EL (cell line): ENCODE measurements at places on chromosomes 16 and 17.

GRCh38 chr16:84585886-84586285 lies 32.0 kb downstream of the COTL1 start:
- no peak for DNase-seq

DNA sequence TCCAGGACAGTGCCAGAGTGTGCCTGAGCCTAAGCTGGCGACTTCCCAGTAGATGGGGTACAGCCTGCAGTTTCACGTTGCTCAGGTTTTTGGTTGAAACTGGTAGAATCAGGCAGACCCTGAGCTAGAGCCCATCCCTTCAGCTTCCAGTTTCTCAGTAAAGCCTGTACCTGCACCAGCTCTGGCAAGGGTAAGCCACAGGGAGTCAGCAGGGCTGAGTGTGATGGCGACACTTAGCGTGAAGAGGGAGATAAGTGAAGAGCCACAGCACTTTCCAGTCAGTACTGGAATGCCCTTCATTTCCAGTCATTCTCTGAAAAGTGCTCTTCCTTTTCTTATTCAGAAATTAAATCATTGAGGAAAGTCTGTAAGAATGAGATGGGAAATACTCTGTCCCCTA lies 22.4 kb downstream of the PLD6 start:
- DNase-seq, result no peak

DNA sequence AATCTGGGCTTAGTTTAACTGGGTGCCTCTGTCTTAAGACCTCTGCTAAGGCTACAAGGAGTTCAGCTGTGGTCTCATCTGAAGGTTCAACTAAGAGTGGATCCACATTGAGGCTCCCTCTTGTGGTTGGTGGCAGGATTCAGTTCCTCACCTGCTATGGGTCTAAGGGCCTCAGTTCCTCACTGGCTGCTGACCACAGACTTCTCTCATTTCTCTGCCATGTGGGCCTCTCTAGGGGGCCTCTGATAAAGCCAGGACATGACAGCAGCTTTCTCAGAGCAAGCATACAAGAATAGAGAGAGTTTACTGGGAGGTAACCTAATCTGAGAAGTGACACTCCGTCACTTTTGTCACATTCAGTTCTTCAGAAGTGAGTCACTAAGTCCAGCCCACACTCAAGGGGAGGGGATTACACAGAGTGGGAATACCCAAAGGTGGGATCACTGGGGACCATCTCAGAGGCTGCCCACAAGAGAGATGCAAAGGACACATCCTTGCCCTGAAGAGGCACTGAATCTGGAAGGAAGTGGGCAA lies 19.2 kb upstream of the ABAT start:
- peak; percentile 44 for DNase-seq

GRCh38 chr17:56257075-56257474 lies 103.8 kb downstream of the ANKFN1 start:
- no peak for DNase-seq

- no peak for DNase-seq
These were observed 155.9 kb upstream of the HSBP1 start for GRCh38 chr16:83651871-83652270.

DNA sequence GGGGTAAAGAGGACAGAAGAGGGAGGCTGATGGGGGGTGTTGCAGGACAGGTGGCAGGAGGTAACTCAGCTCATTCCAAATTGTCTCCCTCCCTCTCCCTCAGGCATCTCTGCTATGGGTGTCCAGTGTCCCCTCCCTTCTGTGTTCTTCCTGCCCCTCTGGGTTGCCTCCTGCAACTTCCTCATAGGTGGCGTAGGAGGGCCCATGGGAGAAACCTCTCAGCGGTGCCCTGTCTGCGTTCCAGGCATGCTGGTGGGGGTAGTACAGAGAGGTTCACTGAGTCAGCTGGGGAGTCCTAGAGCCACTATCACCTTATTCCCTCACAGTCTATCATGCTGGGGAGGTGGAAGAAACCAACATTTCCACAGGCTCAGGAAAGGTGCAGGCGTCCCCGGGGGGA lies 14.7 kb upstream of the ODF4 start:
- DNase-seq, result no peak

DNA sequence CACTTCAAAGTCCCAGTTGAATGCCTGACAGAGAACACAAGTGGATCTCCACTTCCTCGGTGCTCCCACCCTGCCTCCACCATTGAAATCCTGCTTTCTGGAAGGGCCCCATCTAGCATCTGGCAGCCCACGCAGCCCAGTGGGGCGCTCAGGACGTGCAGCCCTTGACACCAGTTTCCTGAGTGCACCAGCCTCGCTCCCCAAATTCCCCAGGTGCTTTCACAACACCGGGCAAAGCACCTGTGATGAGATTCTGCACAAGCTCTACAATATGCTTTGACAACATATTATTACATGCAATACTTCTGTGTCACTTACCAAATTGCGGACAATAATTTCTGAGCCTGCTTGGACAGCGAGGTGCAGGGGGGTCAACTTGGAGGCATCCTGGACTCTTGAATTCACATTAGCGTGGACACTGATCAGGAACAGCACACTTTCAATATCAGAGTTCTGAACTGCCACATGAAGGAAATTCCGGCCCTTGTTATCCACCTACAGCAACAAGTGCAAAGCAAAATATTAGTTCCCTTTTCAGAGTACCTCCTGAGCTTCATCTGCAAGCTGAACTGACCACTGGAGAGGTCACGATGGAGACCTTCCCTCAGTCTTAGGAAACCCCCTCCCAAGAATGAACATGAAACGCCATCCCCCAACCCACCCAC lies 33.9 kb downstream of the CYB5D2 start:
- DNase-seq, result no peak

DNA sequence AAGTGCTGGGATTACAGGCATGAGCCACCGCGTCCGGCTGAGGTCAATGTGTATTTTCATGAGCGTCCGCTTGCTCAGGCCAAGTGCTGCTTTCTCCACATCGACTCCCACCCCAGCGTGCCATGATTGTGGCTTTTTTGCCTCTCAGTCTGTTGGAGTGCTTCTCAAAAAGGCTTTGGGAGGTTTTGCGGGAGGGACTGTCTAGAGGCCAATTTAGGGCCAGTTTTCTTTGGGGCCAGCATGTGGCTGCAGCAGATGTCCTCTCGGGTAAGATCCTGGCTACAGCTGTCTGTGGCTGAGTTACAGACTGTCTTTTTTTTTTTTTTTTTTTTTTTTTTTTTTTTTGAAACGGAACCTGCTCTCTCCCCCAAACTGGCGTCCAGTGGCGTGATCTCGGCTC lies 6.5 kb downstream of the C16orf90 start:
- DNase-seq, result no peak
